ENCODE measurements at places on chromosomes 6 and 20. TPM values are rescaled to one million over a fixed set of nuclear protein-coding genes. Genes with fewer than 3 reads are reported as not detected.

- peak; percentile 18 for DNase-seq
Measured at GRCh38 chr20:25992146-25992545, 295.5 kb upstream of the ZNF337 start.

DNA sequence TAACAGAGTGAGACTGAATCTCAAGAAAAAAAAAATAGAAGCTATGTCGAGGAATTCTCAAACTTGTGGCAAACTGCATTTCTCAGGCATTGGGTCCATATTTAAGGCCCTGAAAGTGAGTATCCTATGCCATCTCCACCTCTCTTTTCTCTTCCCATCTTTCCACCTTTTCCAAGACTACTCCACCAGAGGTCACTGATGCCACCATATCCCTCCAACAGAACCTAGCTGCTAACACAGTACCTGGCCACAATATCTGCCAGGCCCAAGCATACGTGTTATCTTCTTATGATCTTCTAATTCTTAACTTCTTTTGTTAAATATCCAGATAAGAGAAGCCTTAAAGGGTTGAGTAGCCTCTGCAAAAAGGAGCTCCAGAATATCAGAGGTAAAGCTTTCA, 8.2 kb upstream of the ADGRF4 start:
- DNase-seq: no peak

GRCh38 chr20:41158082-41158625, 20.8 kb downstream of the PLCG1 start:
- DNase-seq: no peak

DNA sequence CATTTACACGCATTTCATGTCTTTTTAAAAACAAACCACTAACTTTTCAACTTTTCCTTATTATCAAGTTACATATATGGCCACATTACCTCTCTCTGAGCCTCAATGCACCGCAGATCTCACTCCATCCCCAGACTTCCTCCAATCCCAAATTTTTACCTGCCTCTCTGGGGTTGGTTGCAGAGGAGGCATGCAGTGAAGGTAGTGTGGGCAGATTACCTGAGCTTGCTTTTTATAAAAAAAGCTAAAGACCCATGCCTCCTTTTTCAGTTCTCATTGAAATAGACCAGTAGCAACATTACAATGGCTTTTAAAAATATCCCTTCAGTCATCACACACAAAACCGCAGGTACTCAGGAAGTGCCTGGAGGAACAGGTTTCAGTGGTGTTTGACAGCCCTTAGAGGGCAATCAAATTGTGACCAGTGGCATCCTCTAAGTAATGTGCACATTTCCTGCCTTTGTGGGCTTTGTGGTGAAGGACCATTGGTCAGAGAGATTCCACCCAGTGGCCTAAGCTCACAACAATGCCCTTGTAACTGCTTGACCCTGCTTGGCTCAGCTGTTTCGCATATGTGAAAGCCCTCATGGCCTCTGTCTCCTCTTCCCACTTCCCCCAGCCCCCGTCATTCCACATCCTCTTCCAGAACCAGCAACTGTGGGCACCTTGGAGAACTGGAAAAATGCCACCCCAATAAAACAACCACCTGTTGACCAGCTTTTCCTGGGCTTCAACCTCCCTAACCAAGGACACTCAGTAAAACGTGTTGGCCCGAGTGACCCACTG, 30.2 kb upstream of the IL17A start:
- no peak for DNase-seq

GRCh38 chr6:379410-380181, 12.0 kb upstream of the IRF4 start:
- DNase-seq: no peak

- DNase-seq: no peak
Measured at GRCh38 chr20:438571-439469, 23.5 kb downstream of the TBC1D20 start.

DNA sequence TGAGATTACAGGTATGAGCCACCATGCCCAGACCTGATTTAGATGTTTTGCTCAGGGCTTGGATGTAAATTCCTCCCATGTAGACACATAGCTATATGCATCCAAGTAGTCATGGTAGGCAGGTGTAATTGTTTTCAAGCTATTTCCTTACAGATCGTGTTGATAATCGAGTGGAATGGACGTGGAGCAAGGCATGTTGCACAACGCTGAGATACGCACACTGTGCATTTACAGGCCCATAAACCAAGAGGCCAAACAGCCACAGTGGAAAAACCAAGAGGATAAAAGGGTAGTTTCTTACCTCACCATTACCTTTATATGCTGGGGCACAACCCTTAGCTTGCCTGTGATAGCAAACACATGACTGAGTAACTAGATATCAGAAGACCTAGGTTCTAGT, 51.0 kb upstream of the ADGRF1 start:
- DNase-seq: no peak

- no peak for DNase-seq
Measured at GRCh38 chr20:37308086-37309050, 18.9 kb downstream of the MANBAL start.

Gene GMPR
- total RNA-seq: not detected

Gene LY6G5B
- total RNA-seq: 2.8 TPM

Gene SLC17A3
- total RNA-seq: not detected

Gene LY6G6C
- total RNA-seq: not detected

DNA sequence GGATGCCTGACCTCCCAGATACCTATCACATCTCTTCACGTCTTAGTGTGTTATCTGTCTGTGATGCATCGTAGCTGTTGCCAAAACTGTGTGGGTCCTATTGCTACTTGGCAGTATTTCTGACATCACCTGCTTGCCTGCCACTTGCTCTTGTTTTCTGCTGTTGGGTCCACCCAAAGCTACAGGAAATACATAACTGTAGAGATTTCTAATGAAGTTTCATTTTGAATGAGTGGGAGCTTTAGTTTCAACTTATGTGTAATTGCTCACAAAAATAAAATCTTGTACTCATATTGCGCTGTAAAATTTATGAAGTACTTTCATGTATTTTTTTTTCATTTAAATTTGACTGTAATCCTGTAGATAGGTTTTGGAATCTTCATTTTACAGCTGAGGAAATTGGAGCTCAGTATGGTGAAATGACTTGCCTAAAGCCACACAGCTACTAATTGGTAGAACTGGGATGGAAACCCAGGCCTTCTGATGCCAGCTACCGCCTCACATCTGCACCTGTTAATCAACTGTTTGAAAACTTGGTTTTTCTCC, 113.6 kb upstream of the MAN1A1 start:
- no peak for DNase-seq

DNA sequence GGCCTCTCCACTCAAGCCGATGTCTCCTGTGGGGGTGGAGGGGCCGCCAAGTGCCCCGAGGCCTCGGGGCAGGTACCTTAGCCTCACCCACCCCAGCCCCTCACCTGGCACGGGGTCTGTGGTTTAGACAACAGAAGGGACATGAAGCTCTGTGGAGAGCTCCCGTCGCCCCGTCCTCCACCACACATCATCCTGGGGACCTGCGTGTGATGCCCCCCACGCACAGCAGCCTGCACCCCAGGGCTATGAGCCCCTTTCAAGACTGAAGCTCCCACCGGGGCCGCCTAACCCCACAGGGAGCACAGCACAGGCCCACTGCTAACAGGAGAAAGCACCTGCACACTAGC, 8.2 kb downstream of the KCNQ2 start:
- DNase-seq: no peak

DNA sequence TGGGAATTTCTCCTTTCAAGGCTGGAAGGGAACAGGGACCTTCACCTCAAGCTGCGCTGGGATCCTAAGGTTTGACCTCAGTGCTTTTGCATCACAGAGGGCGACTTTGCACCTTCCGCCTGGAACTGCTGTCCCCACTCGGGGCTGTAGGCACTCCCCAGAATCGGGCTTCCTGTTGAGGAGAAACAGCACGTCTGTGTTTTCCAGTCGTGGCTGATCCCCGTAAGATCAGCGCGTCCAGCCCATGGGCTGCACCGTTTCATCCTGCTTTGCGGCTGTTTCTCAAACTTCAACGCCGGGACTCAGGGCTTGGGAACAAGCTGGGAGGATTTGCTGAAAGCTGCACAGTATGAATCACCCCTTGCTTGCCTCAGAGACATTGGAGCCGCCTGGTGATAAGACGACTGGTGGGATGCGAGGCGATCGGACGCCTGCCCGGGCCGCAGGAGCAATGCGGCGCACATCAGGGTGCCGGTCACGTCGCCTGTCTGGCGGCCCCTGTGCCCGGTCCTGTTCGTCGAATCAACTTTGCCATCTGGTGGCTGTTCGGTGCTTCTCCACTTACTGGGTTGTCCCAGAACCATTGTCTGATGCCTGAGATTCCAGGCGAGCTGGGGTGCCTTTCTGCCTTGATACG, 53.6 kb upstream of the FRMD1 start:
- DNase-seq: peak; percentile 88

Gene C20orf202
- not detected for total RNA-seq

GRCh38 chr6:2507016-2507415, 243.7 kb downstream of the MYLK4 start:
- no peak for DNase-seq

GRCh38 chr6:142696123-142697000, 248.6 kb downstream of the HIVEP2 start:
- no peak for DNase-seq

Gene IYD
- not detected for total RNA-seq

- no peak for DNase-seq
Measured at GRCh38 chr20:46484954-46485353, 28.4 kb downstream of the ZNF334 start.

DNA sequence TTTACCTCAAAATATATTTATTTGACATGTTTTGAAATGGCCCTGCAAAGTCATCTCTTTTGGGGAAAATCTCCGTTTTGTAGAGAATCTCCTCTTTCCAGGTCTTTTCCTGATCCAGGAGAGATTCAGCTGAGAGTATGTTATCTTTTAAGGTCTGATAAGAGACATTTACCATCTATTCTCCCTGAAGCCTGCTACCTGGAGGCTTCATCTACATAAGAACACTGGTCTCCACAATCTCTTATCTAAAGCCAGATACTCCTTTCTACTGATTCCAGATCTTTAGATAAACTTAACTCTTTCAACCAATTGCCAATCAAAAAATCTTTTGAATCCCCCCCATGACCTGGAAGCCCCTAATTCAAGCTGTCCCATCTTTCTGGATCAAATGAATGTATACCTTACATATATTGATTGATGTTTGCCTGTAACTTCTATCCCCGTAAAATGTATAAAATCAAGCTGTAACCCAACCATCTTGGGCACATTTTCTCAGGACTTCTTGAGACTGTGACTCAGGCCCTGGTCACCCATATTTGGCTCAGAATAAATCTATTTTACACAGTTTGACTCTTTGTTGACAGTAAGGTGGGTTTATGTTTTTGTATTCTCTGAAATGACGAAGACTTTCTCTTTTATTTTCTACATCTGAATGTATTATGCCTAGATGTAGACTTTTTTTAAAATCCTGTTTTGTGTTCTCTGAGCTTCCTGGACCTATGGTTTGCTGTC, 95.5 kb downstream of the ECT2L start:
- no peak for DNase-seq

GRCh38 chr20:36591281-36591680, 14.3 kb upstream of the RAB5IF start:
- DNase-seq: no peak

DNA sequence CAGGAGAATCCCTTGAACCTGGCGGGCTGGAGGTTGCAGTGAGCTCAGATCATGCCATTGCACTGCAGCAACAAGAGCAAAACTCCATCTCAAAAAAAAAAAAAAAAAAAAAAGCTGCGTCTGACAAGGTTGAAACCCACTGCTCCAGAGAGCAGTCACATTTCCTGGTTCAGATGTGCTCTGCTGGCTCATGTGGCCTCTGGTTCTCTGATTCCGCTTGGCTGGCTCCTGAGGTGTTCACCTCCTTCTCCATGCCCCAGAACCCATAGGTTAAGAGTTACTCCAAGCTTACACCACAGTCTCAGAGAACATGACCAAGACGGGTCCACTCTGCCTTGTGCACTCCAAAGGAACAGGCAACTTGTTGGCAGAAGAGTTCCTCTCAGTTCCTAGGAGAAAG, 8.8 kb upstream of the CNR1 start:
- DNase-seq: no peak

Data from neural progenitor cell (in vitro differentiated cells).